ENCODE measurements at places on chromosomes 3 and 15. TPM values are rescaled to one million over a fixed set of nuclear protein-coding genes. Genes with fewer than 3 reads are reported as not detected.

Gene SATB1
- 22.2 TPM for total RNA-seq

Gene MRPL3
- total RNA-seq: 77.3 TPM

Gene TMEM45A
- total RNA-seq: 3.4 TPM

Gene ST8SIA2
- total RNA-seq: 0.38 TPM

Gene CYP1A1
- total RNA-seq: 0.13 TPM

Gene ETV5
- total RNA-seq: 34.6 TPM

DNA sequence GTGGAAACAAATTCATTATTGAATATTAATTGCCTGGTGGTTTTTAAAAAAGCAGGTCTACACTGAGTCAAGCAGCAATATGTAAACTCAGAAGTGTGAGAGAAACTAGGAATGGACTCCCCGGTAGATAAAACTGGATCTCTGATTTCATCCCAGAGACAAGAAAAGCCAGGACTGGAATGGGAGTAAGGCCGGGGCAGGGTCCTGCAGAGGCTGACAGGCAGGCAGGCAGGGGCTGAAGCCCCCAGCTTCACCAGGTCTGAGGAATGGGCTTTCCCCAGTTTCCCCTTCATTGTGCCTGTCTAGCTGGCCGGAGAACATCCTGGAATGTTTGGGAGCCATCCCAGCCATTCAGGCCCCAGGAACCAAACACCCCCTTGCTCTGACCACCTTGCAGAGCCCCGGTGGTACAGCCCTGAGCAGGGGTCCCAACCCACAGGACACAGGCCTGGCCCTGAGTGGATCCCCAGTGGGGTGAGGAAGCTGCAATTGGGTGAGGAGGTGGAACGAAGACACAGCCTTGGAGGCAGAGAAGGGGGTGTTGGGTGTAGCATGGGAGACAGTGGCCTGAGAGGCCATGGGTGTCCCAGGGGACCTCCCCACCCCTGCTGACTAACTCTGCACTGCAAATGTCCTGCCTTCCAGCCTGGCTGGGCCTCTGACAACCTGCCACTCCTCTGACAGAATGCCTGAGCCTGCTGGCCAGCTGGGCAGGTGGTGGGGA lies 31.7 kb upstream of the XYLB start:
- no peak overlapping the region for H3K4me3 ChIP-seq
- H3K4me1 ChIP-seq: no peaks in the 10 kb centered on the region
- no peaks in the 10 kb centered on the region for H3K36me3 ChIP-seq

GRCh38 chr15:98062869-98063268 lies 102.4 kb downstream of the ARRDC4 start:
- no peaks in the 10 kb centered on the region for H3K36me3 ChIP-seq
- no peaks in the 10 kb centered on the region for H3K27me3 ChIP-seq
- H3K27ac ChIP-seq: no peak overlapping the region
- no peak for DNase-seq

DNA sequence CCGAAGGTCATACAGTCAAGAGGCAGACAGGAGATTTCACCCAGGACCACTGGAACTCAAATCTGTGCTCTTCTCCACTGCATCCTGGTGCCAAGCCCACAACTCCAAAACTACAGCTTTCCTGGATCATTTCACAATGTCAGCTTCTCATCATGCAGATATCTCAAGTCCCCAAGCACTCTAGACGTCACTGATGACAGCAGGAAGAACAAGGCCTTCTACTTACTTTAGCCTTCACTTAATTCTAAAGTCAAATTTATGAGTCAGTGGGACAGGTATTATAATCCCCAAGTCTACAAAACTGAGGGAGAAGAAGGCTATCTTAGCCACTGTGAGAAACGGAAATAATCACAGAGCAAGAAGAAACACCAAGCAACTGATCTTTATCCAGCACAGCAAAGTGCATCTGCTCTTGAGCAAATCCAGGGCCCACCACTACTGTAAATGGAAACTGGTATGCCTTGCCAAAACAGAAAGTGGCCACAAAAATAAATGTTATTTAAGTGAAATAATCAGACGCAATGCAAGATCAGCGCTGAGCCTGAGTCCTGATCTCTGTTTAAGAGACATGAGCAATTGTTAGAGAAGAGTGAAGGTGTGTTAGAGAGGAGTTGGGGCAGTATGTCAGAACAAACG lies 928 bp downstream of the RAD18 start:
- H3K36me3 ChIP-seq: no peaks in the 10 kb centered on the region
- no peaks in the 10 kb centered on the region for H3K27me3 ChIP-seq
- no peak overlapping the region for H3K27ac ChIP-seq
- DNase-seq: no peak
- H3K4me3 ChIP-seq: peak overlapping the region; percentile 85

DNA sequence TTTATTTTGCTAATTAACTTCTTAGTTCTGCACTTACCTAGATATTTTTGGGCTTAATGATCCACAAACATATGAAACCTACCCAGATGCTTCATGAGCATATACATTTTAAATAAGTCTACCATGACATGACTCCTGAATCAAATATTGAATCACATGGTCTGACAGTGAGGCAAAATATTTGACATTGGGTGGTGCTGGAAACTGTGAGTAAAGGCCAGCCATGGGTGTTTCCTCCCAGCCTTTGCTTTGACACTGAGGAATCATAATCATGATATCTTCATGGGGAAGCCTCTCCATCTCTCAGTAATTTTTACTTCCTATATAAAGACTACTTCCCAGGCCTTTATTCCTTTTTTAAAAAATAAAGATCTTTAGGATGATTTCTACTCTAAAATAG lies 22.8 kb upstream of the SSR3 start:
- no peak overlapping the region for H3K27ac ChIP-seq
- no peak overlapping the region for H3K4me3 ChIP-seq
- no peaks in the 10 kb centered on the region for H3K27me3 ChIP-seq
- DNase-seq: no peak

DNA sequence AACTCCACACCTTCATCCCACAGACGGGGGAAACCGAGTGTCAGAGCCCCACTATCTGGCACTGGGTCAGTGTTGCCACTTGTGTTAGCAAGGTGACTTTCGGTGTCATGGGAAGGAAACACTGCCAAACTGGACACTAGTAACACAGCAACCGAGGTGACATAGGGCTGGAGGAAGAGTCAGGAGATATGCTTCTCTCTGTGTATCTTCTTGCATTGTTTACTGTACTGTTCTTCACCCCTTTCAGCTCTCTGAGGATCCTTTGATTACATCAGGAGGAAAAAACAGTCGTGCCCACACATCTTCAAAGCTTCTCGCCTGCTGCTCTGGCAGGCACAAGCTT lies 109.4 kb upstream of the RAD18 start:
- no peak overlapping the region for H3K27ac ChIP-seq
- H3K4me3 ChIP-seq: no peak overlapping the region
- no peaks in the 10 kb centered on the region for H3K4me1 ChIP-seq
- no peaks in the 10 kb centered on the region for H3K27me3 ChIP-seq
- no peaks in the 10 kb centered on the region for H3K36me3 ChIP-seq

GRCh38 chr3:10508619-10509260 lies 3.4 kb upstream of the ATP2B2 start:
- no peak overlapping the region for H3K4me3 ChIP-seq
- H3K4me1 ChIP-seq: no peaks in the 10 kb centered on the region
- no peaks in the 10 kb centered on the region for H3K36me3 ChIP-seq
- no peak for DNase-seq
- peaks cover 2% of the 10 kb centered on the region for H3K27me3 ChIP-seq
- H3K27ac ChIP-seq: no peak overlapping the region

DNA sequence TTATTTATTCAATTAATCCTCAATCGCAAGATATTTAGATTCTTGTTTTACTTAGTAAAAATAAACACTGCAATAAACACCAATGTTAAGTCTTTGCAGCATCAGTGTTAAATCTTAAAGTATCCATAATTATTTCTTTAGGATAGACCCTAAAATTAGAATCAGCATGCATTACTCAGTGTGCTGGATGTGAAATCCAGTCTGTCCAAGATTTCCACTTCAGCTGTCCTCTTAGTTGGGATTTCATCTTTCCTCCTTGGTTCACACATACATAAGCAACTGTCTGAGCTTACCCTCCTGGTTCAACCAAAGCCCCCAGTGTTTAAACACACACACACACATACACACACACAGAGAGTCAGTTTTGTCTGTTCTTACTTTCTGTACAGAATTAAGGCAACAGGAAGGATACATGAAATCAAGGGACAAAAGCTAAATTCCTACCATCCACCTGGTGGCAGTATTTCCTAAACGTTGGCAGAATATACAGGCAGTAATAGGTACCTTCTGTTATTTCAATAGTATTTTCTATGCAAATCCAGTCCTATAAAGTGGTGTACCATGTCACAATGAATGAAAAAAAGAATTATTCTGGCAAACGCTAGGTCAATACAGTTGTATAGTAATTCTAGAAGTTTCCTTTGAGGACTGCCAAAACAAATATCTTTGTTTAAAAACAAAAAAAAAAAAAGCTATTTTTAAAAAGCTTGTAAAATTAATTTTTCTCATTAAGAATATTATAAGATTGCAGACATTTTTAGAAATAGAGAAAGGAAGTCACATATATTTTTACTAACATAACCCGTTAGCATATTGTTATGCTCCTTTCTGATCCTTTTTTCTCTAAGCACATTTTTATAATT lies 27.3 kb upstream of the DMXL2 start:
- no peaks in the 10 kb centered on the region for H3K4me1 ChIP-seq
- DNase-seq: peak; percentile 48
- no peak overlapping the region for H3K4me3 ChIP-seq
- no peak overlapping the region for H3K27ac ChIP-seq
- no peaks in the 10 kb centered on the region for H3K27me3 ChIP-seq
- no peaks in the 10 kb centered on the region for H3K36me3 ChIP-seq

- H3K4me1 ChIP-seq: peaks cover 7% of the 10 kb centered on the region
- no peaks in the 10 kb centered on the region for H3K27me3 ChIP-seq
- H3K4me3 ChIP-seq: no peak overlapping the region
- no peak overlapping the region for H3K27ac ChIP-seq
These were observed 232.5 kb upstream of the HES1 start for GRCh38 chr3:193903512-193903817.

DNA sequence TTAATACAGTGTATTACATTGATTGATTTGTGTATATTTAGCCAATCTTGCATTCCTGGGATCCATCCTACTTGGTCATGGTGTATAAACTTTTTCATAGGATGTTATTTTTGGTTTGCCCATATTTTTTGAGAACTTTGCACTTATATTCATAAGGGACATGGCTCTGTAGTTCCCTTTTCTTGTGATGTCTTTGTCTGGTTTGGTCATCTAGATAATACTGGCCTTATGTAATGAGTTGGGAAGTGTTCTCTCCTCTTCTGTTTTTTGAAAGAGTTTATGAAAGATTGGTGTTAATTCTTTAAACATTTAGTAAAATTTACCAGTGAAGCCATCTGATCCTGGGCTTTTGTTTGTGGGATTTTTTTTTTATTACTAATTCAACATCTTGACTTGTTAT lies 9.6 kb downstream of the CHST13 start:
- no peaks in the 10 kb centered on the region for H3K36me3 ChIP-seq
- H3K27me3 ChIP-seq: no peaks in the 10 kb centered on the region
- H3K4me1 ChIP-seq: no peaks in the 10 kb centered on the region
- no peak overlapping the region for H3K4me3 ChIP-seq
- DNase-seq: no peak
- no peak overlapping the region for H3K27ac ChIP-seq

GRCh38 chr3:188754267-188754666 lies 417.5 kb upstream of the TPRG1 start:
- no peak overlapping the region for H3K27ac ChIP-seq
- no peaks in the 10 kb centered on the region for H3K27me3 ChIP-seq
- DNase-seq: no peak
- H3K4me3 ChIP-seq: no peak overlapping the region
- no peaks in the 10 kb centered on the region for H3K36me3 ChIP-seq

GRCh38 chr3:159536876-159537275 lies 451.8 kb upstream of the IL12A start:
- H3K4me3 ChIP-seq: no peak overlapping the region
- H3K4me1 ChIP-seq: no peaks in the 10 kb centered on the region
- no peaks in the 10 kb centered on the region for H3K36me3 ChIP-seq
- H3K27me3 ChIP-seq: no peaks in the 10 kb centered on the region
- H3K27ac ChIP-seq: no peak overlapping the region
- no peak for DNase-seq

GRCh38 chr3:59937201-59937600 lies 887.4 kb upstream of the CFAP20DC start:
- no peaks in the 10 kb centered on the region for H3K36me3 ChIP-seq
- no peak for DNase-seq
- H3K4me1 ChIP-seq: no peaks in the 10 kb centered on the region
- no peak overlapping the region for H3K4me3 ChIP-seq
- no peaks in the 10 kb centered on the region for H3K27me3 ChIP-seq

GRCh38 chr3:40191850-40192448 lies 117.6 kb upstream of the EIF1B start:
- H3K36me3 ChIP-seq: no peaks in the 10 kb centered on the region
- no peak overlapping the region for H3K27ac ChIP-seq
- H3K27me3 ChIP-seq: no peaks in the 10 kb centered on the region
- no peaks in the 10 kb centered on the region for H3K4me1 ChIP-seq
- no peak overlapping the region for H3K4me3 ChIP-seq
- DNase-seq: peak; percentile 50

DNA sequence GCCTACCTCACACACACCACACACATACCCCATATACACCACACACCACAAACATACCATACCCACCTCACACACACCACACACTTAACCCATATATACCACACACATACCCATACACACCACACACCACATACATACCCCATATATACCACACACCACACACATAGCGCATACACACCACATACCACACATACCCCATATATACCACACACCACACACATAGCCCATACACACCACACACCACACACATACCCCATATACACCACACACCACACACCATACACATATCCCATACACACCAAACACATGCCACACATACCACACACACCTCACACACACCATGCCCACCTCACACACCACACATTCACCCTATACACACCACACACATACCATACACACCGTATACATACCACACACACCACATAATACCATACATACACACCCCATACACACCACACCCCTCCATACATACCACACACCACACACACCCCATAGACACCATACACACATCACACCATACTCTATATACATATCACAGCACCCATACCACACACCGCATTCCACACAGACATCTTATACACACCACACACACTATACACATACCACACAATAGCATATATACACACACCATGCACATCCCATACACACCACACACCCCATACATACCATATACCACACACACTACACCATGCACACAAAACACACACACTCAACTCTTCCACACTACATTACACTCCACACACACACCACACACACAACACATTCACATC lies 29.5 kb downstream of the APBA2 start:
- no peak overlapping the region for H3K4me3 ChIP-seq
- H3K27me3 ChIP-seq: no peaks in the 10 kb centered on the region
- no peak overlapping the region for H3K27ac ChIP-seq
- no peak for DNase-seq
- H3K36me3 ChIP-seq: no peaks in the 10 kb centered on the region

- H3K27me3 ChIP-seq: no peaks in the 10 kb centered on the region
- H3K36me3 ChIP-seq: no peaks in the 10 kb centered on the region
- H3K4me3 ChIP-seq: no peak overlapping the region
- DNase-seq: peak; percentile 67
- H3K4me1 ChIP-seq: peaks cover 10% of the 10 kb centered on the region
These were observed 413.7 kb upstream of the TBL1XR1 start for GRCh38 chr3:177610686-177611633.

All from kidney (tissue), 22 donors.